ENCODE measurements at places on chromosomes 4 and X. TPM values are rescaled to one million over a fixed set of nuclear protein-coding genes. Genes with fewer than 3 reads are reported as not detected.

GRCh38 chr4:76074468-76074867 lies at the start of gene ART3:
TSS of gene ART3 (plus strand) at chr4:76074709. CDS start at chr4:76075890, 1,181 bp downstream.
- H3K27ac ChIP-seq, result no peak within 1 kb of the TSS
- DNase-seq, result no peak
- no peaks in the 10 kb centered on the region for H3K4me1 ChIP-seq

SHISA3 gene
- 4.4 TPM for total RNA-seq

OTUD6A gene
- total RNA-seq, result not detected

DNA sequence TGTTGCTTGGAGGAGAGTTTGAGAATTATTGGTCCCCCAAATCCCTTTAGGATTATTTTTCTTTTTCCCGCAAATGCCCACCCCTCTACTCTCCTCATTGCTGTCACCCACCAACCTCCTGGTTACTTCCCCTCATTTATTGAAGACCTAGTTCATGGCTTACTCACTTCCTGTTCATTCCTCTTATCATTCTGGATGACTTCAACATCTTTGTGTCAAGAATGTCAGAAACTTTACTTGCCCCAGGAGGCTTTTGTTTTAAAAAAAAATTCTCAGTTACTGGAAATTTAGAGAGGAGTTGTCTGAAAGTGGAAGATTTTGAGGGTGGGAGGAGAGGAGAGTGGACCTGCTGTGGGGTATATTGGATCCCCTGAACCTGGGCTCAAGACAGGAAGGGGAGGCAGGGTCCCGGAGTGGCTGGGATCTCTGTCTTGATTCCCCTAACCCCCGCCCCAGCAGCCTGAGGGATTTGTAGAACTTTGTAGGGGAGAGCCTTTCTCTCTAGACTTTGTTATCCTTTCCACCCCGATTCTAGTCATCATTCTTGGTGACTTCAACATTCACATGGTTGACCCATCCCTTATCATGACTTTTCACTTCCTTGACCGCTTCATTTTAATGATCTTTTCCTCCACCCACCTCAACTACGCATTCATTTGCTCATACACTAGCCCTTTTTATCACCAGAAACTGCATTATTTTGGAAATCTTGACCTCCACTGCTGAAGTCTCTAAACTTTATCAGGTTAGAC lies 69.9 kb upstream of the ESX1 start:
- no peak overlapping the region for H3K4me3 ChIP-seq
- no peak overlapping the region for H3K27ac ChIP-seq
- no peaks in the 10 kb centered on the region for H3K36me3 ChIP-seq
- no peak for DNase-seq

LONRF3 gene
- total RNA-seq, result 9.8 TPM

CCDC120 gene
- total RNA-seq, result 8.6 TPM

UFSP2 gene
- 20.4 TPM for total RNA-seq

SPACA5 gene
- not detected for total RNA-seq

VCX3A gene
- not detected for total RNA-seq

VSIG1 gene
- total RNA-seq, result 0.25 TPM

GRCh38 chrX:138858438-138858837 lies 146.9 kb upstream of the FGF13 start:
- H3K4me1 ChIP-seq, result no peaks in the 10 kb centered on the region
- no peak for DNase-seq
- no peaks in the 10 kb centered on the region for H3K36me3 ChIP-seq
- no peak overlapping the region for H3K4me3 ChIP-seq

MANBA gene
- 35.8 TPM for total RNA-seq

DNA sequence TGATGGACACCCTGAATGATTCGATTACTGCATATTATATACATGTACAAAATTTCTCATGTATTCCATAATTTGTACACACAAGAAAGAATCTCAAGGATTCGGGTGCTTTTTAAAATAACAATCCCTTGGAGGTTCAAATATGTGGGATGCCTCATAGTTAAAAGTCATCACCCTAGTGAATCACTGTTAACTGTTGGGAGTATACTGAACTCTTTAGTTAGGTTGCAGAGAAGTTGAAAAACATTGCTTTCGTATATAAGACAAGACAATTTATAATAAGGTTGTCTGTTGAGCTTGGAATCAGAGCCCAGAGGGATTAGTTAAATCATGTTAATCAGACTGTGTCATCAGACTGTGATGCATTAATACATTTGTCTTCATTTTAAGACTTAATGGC lies 15.6 kb downstream of the DCK start:
- H3K4me1 ChIP-seq, result no peaks in the 10 kb centered on the region
- H3K27ac ChIP-seq, result no peak overlapping the region
- DNase-seq, result no peak
- no peak overlapping the region for H3K4me3 ChIP-seq

- no peak overlapping the region for H3K27ac ChIP-seq
- no peak overlapping the region for H3K4me3 ChIP-seq
These were observed 226.7 kb upstream of the PRKX start for GRCh38 chrX:3940000-3940610.

GRCh38 chr4:30839583-30840520 lies 119.7 kb downstream of the PCDH7 start:
- H3K27ac ChIP-seq, result no peak overlapping the region
- H3K27me3 ChIP-seq, result no peaks in the 10 kb centered on the region
- no peak overlapping the region for H3K4me3 ChIP-seq
